ENCODE measurements at places on chromosomes 7 and 10. TPM values are rescaled to one million over a fixed set of nuclear protein-coding genes. Genes with fewer than 3 reads are reported as not detected.

ZNF488 gene
- total RNA-seq = 0.79 TPM

DNA sequence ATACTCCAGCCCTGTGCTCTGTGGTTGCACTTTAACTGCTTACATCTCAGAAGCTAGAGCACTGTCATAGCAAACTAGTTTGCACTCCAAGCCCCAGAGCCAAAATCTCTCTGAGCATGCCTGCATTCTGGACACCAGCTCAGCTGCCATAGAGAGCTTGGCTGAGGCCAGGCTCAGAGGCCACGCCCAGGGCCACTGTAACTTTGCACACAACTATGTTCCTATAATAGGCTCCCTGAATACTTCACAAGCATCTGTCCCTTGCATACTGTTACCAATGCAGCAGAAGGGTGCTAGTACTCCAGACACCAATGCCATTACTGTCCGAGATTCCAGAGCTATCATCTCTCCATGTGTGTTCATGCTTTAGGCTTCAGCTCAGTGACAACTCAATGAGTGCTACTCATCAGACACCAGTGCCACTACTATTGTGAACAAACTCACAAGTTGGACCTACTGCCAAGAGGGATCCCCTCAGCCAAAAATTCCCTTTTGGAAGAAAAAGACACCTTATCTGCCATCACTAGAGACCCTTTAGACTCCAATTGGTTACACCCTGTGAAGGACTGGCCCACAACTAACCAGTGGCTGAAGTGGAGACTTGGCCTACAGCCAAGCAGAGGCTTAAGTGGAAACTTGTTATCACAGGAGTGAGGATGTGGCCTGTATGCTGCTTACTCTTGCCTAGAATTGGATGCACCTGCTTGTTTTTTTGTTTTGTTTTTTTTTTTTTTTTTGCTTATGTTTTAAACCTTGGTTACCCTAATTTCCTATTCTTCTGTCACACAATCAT lies 211.6 kb upstream of the MAGI2 start:
- DNase-seq = no peak

NKX2-3 gene
- total RNA-seq = 0.12 TPM

- peak; percentile 80 for DNase-seq
Measured at GRCh38 chr10:122113161-122113944, 124.4 kb downstream of the TACC2 start.

GRCh38 chr10:65701168-65701776 lies 1224.6 kb upstream of the LRRTM3 start:
- no peak for DNase-seq

GRCh38 chr7:48473205-48473865 lies 302.1 kb downstream of the ABCA13 start:
- DNase-seq = no peak

DNA sequence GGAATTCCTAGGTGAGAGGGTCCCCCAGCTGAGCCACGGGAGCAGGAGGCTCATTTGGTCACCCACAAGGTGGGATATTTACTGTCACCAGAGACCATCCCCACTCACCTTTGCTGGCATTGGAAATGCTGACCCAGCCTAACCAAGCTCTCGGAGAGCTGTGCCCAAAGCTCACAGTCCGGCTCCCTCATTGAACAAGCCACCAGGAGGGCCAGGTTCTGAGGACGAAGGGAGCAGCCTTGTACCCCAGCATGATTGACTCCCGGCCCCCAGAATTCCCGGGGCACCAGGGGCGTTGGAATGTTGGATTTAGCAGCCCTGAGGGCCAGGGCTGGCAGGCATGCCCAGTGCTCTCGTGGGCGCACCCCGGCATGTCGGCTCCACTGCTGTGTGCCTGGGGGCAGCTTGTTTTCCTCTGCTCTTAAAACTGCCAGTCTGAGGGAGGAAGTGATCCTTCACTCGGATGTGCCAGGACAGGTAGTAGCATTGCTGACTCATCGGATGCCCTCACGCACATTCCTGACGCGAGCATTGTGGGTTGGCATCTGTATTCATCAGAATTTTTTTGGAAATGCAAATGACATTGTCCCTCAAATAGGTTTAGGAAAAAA lies 23.3 kb downstream of the CLIP2 start:
- DNase-seq = peak; percentile 93

- DNase-seq = no peak
Measured at GRCh38 chr7:113608782-113609181, 310.0 kb downstream of the PPP1R3A start.

DNA sequence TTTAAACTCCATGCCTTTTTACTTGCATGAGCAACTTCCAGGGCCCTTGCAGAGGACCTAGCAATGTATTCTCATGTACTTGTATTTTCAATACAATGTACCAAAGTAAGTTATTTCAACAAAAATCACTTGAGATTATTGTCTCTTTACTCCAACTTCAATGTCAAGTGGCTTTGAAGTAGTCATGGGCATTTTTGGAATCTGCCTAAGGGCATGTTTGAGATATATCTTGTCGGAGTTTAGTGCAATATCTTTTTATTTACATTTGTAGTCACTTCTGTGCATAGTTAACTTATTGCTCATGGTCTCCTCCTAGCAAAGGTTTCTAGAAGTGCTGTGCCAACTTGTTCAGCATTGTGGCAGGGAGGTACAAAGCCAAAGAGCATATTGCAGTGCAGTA lies 508.7 kb upstream of the SEMA3D start:
- peak; percentile 60 for DNase-seq

INHBA gene
- total RNA-seq = 2.1 TPM

GRCh38 chr10:75003891-75004290 lies 107.6 kb upstream of the SAMD8 start:
- no peak for DNase-seq

GRCh38 chr7:86760236-86760635 lies 116.5 kb downstream of the GRM3 start:
- DNase-seq = no peak

GRCh38 chr10:117805139-117805538 lies 241.6 kb downstream of the RAB11FIP2 start:
- no peak for DNase-seq

HPSE2 gene
- 0.57 TPM for total RNA-seq

DNA sequence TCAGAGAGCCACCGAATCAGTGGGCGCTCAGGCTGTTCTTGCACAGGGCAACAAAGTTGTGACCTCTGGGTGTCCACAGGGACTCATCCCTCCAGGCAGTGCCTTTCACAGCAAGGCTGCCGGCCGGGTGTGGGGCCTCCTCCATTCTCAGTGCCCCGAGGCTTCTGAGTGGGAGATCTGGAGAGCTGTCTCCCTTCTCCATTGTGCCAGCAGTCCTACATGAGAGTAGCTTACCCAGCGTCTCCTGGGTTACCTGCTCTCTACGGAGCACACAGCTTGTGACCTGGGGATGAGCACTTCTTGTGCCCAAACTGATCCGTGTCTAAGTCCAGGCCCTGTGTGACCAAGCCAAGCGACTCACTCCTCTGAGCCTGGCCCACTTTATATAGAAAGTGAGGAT lies 240.9 kb upstream of the GRB10 start:
- DNase-seq = no peak

PNLIPRP3 gene
- total RNA-seq = not detected

MMD2 gene
- not detected for total RNA-seq

BMPR1A gene
- 22.4 TPM for total RNA-seq

DNA sequence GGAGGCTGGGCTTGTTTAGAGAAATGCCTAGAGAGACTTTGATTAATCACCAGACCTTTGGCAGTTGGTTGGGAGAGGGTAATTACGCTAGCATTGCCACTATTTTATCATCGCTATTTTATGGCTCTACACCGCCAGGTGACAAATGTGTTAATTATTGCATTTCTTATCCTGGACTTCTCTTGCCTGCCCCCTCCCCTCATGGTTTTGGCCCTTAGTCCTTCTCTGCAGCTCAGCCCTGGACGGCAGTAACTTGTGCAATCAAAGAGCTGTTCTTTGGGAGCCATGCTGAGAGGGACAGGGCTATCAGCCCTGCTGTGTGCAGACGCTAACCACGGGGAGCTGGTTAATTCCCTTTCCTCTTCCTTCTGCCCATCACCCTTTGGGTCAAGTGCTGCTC lies 585.0 kb downstream of the AUTS2 start:
- DNase-seq = no peak

DNA sequence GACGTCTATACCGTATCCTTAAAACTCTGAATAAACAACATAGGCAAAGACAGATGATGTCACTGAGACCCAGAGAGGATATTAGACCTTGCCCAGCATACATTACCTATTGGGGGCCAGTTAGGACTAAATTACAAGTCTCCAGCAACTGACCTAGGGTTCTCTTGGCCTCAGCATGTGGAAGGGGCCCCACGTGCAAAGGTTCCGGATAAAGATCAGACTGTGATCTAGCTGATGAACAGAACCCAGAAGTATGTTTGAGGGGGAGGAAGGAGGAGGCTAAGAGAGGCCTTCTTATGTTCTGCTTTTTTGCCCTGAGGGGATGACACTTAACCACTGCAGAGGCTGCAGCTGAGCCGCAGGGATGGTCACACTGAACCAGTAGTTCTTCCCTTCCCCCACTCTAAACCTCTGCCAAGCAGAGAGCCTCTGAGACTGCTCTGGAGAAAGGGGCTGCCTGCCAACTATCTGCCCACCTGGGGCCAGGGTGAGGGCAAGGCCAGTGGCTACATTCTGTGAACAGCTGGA lies 24.0 kb upstream of the KMT2C start:
- DNase-seq = peak; percentile 89

GRCh38 chr10:102628451-102628911 lies 15.8 kb upstream of the TRIM8 start:
- peak; percentile 82 for DNase-seq

GRCh38 chr7:80665526-80665925 lies 27.1 kb downstream of the CD36 start:
- no peak for DNase-seq

DNA sequence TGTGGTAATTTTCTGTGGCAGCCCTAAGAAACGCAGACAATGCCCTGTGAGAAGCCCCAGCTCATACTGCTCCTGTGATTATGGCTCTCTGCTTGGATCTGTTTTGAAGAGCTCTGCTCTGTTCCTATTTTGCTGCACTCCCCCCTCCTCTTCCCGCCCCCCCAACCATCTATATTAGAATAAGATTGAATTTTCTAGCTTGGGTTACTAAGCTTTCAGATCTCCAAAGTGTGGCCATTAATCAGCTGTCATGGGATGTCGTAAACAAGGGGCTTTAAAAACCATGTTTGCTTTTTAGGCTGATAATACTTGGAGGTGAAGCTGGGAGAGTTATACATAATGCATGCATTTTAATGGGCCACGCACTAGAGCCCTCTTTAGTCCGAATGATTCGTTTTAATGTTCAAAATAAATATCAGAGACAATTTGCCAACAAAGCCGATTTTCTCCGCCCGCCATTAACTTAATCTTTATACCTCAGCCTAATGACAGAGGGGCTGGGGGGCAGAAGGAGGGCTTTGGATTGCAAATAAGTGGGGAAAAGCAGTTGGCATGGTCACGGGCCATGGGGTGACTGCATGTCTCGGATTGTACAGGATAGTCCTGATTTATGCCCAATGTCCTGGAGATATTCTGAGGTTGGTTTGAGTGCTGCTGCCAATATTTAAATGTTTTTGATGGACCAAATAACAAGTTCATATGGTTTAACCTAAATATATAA lies 165.5 kb downstream of the RPS24 start:
- no peak for DNase-seq

GRCh38 chr7:138741453-138741735 lies 40.2 kb upstream of the SVOPL start:
- no peak for DNase-seq

CALN1 gene
- total RNA-seq = not detected

DNA sequence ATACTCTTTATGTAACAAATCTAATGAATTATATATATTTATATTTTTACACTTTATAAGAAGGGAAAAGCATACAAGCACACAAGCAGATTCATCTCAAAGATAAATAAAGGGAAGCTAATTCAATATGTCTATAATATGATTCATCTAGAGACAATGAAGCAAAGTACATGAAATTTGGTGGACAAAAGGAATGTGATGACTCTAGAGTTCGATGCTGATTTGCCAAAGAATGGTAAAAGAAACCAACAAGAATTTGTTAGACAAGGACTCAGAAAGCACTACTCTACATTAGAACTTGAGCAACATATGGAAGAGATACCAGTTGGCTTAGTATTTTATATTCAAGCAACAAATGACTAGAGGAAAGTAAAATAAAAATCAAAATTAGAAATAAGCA lies 536.5 kb upstream of the TEX47 start:
- DNase-seq = no peak

DNA sequence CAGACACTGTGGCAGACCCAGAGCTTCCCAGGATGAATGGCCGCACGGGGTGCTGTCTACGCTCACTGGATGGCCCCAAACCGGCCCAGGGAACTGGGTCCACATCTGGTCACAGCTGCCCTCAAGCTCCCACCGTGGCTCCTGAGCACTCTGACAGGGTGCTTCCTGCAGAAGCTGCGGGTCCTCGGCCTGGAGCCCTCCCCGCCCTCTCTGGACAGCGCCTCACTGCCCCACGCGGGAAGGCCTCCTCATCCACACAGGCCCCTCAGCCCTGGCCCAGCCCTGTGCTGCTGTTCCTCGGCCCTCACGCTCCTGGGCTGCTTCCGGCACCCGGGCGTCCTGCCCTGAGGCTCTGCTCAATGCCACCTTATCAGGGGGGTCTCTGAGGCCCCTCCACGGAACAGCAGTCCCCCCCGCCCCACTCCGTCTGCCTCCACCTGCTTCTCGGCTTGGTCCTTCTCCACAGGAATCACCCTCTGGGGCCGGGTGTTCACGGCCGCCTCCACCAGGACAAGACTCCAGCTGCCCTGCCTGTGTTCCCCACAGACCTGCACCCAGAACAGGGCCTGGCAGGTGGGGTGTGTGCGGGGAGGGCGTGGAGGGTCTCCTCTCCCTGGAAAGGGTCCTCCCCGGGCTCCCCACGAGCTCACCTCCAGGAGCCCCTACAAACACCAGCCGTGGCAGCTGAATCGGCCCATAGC lies 75.4 kb upstream of the PDGFA start:
- no peak for DNase-seq

TMEM178B gene
- total RNA-seq = 1.6 TPM

GRCh38 chr10:71742301-71743088 lies 22.9 kb upstream of the C10orf105 start:
- no peak for DNase-seq

GRCh38 chr7:40717242-40717641 lies 582.4 kb downstream of the SUGCT start:
- peak; percentile 92 for DNase-seq

CALHM3 gene
- total RNA-seq = 0.39 TPM

MTPN gene
- total RNA-seq = 154 TPM

SH2B2 gene
- 0.44 TPM for total RNA-seq

DNA sequence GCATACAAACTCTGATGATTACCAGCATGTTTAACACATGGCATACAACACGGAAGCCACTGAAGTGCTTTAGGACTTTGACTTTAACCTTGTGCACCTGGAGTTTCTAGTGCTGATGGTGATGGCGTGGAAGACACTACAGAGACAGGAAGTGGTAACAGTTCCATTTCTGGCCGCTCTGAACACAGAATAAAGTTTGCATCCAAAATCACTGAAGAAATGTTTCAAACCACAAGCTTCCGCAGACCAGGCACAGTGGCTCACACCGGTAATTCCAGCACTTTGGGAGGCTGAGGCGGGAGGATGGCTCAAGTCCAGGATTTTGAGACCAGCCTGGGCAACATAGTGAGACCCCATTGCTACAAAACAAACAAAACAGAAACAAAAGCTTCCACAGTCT lies 40.3 kb upstream of the TNPO3 start:
- no peak for DNase-seq

ITPRID1 gene
- total RNA-seq = not detected

- DNase-seq = peak; percentile 69
Measured at GRCh38 chr7:29987083-29987482, 2.5 kb downstream of the SCRN1 start.

COL26A1 gene
- total RNA-seq = 0.12 TPM

- peak; percentile 24 for DNase-seq
Measured at GRCh38 chr7:141945356-141945755, 1.4 kb downstream of the CLEC5A start.

Measured in M059J (cell line).